ENCODE measurements at places on chromosomes 6 and 20.

DNA sequence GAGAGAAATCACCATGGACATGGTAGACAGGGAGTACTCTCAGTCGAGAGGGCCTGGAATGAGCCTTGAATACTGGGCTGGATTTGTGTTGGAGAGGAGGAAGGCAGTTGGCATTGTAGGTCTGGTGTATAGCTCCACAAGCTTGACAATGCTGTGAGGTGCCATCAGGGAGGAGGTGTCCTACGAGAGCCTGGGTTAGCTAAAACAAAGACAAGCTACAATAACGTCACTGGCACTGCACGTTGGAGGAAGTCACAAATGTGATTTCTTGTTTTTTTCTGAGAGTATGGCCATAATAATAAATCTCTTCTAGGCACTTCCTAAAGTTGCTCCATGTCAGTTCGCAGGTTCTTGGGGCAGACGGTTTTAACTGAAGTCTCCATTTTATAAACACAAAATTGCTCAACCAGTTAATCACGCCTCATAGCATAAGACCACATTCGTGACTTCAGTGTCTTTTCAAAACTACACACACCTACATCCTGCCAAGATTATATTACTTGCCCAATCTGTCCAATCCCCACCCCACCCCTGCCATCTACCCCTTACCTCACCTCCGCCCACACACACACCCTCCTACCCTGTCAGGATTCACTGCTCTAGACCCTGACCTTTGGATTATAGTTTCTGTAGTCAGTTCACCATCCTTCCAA is 4.4 kb upstream of the HLA-DMB start:
- DNase-seq = no peak

- no peak for DNase-seq
Observed at GRCh38 chr6:40307712-40308111, 279.5 kb downstream of the LRFN2 start.

GRCh38 chr6:146543940-146544615 is 445 bp downstream of the RAB32 start:
- DNase-seq = peak; percentile 52

GRCh38 chr6:133277900-133278545 is 36.9 kb downstream of the EYA4 start:
- DNase-seq = no peak

GRCh38 chr6:53238311-53238710 is 89.7 kb upstream of the GCM1 start:
- no peak for DNase-seq

DNA sequence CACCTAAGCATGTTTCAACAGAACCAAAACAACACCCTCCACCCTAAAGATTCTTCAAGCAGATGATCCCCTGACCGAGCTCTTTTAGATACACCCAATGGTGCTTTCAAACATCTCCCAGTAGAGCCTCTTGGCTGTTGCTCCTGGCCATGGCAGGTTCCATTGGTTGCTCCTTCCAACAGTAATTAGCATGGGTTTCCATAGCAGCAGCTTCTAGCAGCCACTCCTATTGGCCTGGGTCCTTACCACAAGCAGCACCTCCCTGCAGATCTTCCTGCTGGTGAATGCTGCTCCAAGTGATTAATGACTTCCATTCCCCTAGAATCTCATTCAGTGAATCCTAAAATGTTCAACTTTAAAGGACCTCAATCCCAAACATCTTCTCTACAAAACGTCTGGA is 13.9 kb downstream of the CCN2 start:
- DNase-seq = peak; percentile 59

DNA sequence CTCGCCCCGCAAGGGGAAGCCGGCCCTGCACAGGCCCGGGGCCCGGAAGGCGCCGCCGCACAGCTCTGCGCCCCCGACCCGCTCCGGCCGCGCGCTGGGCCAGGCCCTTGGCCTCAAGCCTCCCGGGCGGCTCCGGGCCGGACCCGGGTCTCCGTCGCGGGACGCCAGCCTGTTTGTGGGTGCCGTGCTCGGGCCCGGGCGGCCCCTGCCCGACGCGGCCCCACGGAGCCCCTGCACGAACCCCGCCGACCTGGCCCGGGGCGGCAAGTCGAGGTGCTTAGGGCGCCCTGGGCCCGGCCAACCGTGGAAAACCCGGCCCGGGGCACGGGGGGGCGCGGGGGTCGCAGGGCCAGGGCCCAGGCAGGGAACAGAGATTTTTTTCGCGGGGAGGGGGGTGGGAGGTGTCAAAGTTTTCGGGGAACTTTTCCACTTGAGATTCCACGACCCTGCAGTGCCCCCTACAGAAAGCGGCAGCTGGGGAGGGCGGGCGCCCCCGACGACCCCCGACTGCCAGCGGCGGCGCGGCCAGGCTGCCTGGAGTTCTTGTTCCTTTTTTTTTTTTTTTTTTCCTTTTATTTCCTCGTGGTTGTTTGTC is 805 bp upstream of the STX16 start:
- DNase-seq = no peak

DNA sequence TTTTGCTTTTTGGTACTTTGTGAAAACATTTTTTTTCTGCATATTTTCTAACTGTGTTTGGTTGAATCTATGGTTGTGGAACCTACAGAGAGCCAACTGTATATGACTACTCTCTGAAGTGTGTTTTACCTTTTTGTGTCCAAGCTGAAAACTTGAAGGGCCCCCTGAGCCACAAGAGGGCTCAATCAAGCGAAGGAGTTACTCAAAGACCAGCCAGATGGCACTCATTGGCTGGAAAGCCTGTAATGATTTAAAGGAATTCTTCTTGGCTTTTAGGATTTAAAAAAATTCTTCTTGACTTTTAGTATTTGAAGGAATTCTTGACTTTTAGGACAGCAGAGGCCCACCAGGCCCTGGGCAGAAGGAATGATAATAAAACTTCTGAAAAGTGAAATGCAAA is 27.0 kb upstream of the ECI2 start:
- no peak for DNase-seq

Measured in fibroblast of skin of abdomen (primary cell).